Kasumi-1 (cell line): ENCODE measurements at places on chromosomes 3 and 15.

- DNase-seq = no peak
Observed at GRCh38 chr15:68195336-68196112, 9.6 kb downstream of the CALML4 start.

GRCh38 chr3:33041909-33042308 lies 55.0 kb downstream of the GLB1 start:
- DNase-seq = no peak

DNA sequence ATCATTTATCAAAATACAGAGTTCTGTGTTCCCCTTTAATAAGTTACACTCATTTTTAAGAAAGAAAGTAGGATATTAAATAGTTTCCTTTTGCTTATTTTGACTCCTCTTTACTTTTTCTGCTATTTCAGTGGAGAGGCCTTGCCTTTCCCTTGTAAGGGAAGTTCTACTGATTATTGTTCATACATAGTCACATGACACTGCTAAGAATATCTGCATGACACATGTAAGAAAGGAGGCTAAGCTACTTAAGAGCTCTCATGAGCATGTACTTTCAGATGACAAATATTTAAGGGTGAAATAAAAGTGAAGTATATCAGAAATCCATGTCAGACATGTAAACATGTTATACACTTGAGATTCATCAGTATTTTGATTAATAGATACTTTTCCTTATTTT lies 39.0 kb downstream of the MYRIP start:
- DNase-seq = no peak

GRCh38 chr15:89486726-89487050 lies 9.7 kb downstream of the RHCG start:
- DNase-seq = no peak

GRCh38 chr15:34721802-34722438 lies 32.9 kb downstream of the GJD2 start:
- no peak for DNase-seq

GRCh38 chr3:105904251-105904650 lies 35.4 kb upstream of the CBLB start:
- DNase-seq = no peak

- peak; percentile 29 for DNase-seq
Observed at GRCh38 chr15:37098468-37099318, 1.7 kb downstream of the MEIS2 start.

GRCh38 chr3:28847736-28848135 lies 433.1 kb upstream of the RBMS3 start:
- no peak for DNase-seq

DNA sequence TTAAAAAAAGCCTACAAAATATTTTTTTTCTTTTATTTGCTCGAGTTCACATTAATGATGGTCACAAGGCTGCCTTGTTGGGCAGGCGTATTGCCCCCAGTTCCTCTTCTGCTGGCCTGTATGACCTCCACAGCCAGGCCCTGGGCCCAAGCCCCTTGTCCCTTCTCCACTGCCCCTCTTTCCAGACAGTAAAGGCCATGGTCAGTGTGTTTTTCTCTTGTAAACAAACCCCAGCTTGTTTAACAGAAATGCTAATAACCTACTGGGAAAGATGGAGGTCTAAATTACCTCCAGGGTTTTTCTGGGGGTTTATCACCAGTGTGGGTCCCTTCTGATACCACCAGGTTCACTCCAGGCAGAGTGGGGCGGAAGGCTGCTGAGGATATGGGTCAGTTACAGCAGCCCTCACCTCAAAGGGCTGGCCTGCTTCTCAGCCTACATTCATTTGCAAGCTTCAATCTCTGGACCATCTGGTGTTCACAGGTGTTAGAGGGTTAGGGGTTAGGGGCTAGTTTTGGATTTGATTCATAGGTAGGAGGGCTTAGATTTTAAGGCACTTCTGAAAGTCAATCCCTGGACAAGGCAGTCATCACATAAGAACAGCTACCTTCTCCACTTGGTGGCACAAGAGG lies 2.0 kb upstream of the MANF start:
- no peak for DNase-seq
